ENCODE measurements at places on chromosomes 12 and 14.

- DNase-seq = no peak
Measured at GRCh38 chr14:91163316-91163715, 49.4 kb downstream of the DGLUCY start.

DNA sequence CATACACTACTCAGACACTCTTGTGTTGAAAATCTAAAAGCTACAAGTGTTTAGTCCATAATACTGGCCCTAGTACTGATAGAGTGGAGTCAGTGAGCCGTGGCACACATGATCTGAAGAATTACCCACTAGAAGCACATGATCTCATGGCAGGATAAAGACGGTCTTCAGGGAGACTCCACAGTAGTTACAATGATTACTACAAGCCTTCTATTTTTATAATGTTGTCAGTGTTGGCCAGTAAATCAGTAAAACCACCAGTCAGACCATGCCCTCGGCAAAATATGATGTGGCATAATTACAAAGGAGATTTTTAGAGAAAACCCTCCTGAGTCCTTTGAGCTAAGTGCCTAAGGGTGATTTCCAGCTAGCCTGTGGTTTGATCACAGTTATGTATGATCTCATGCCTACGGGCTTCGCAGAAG is 114.9 kb downstream of the PDZRN4 start:
- peak; percentile 14 for DNase-seq

- DNase-seq = no peak
Measured at GRCh38 chr12:38782359-38782758, 123.0 kb downstream of the CPNE8 start.

DNA sequence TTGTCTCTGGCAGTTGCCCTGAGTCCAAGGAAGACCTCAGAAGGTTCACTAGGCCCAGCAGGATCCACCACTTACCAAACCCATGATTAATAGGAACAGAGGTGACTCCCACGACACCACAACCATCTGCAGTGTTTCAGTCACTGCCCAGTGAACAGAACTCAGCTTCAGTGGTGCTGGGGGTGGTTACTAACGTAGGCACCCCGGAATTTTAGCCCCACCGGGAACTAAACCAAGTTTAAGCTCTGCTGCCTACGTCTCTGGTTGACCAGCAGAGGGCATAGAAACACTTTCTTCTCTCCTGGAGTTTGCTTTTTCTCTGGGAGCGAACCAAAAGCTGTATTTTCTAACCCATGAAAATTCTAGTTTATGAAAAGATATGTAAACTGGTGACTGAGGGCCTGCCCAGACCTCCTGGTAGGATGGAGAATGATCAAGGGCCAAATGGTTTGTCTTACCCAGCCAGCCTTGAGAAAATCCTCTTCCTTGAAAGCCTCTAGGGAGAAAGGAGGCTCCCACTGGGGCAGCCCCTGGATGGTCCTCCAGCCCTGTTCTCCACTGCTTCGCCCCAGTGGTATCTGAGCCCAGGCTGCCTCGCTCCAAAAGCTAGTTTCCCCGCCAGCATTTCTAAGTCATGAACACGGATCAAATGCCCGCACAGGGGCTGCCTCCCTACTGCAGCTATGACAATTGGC is 379.8 kb downstream of the DPF3 start:
- peak; percentile 81 for DNase-seq

- no peak for DNase-seq
Measured at GRCh38 chr14:22981876-22982476, 375 bp downstream of the AJUBA start.
